Aortic smooth muscle cell (primary cell): ENCODE measurements at places on chromosomes 5 and 9. TPM values are rescaled to one million over a fixed set of nuclear protein-coding genes. Genes with fewer than 3 reads are reported as not detected.

FOXD4 gene
- total RNA-seq, result 0.06 and 0.13 TPM in 2 replicates

PCDHB5 gene
- 1.4 and 1.8 TPM in 2 replicates for total RNA-seq

RASA1 gene
- total RNA-seq, result 37.7 and 39.5 TPM in 2 replicates

NRARP gene
- 0.25 and 0.53 TPM in 2 replicates for total RNA-seq

KCNMB1 gene
- 0.99 and 1.3 TPM in 2 replicates for total RNA-seq

SPOCK1 gene
- total RNA-seq, result 50.3 and 224 TPM in 2 replicates

GCNT4 gene
- 2.5 and 3.5 TPM in 2 replicates for total RNA-seq

TDRD7 gene
- 10.8 and 12.6 TPM in 2 replicates for total RNA-seq

SPATA31D4 gene
- not detected in 2 replicates for total RNA-seq

BNC2 gene
- total RNA-seq, result 11.9 and 12.3 TPM in 2 replicates

TJP2 gene
- 145 and 176 TPM in 2 replicates for total RNA-seq

C9orf50 gene
- total RNA-seq, result 0.13 and 0.19 TPM in 2 replicates

SPINK6 gene
- total RNA-seq, result not detected in 2 replicates

WNT8A gene
- total RNA-seq, result not detected in 2 replicates

HSPA4 gene
- total RNA-seq, result 122 and 134 TPM in 2 replicates

CDC20B gene
- total RNA-seq, result 0.06 and 0.13 TPM in 2 replicates

CCL27 gene
- not detected in 2 replicates for total RNA-seq

CCDC183 gene
- 0.19 and 0.26 TPM in 2 replicates for total RNA-seq

ADGRV1 gene
- 0.13 and 0.19 TPM in 2 replicates for total RNA-seq

FAM78A gene
- total RNA-seq, result 0.40 and 0.44 TPM in 2 replicates

TAF11L10 gene
- total RNA-seq, result not detected in 2 replicates

ZMAT2 gene
- 67.6 and 72.0 TPM in 2 replicates for total RNA-seq

TMOD1 gene
- 0.79 and 1.9 TPM in 2 replicates for total RNA-seq

RGS7BP gene
- total RNA-seq, result 1.1 and 1.7 TPM in 2 replicates

TUSC1 gene
- 4.9 and 7.1 TPM in 2 replicates for total RNA-seq

AK8 gene
- 0.40 and 0.56 TPM in 2 replicates for total RNA-seq

SLC34A1 gene
- not detected in 2 replicates for total RNA-seq

RHOBTB3 gene
- 27.5 and 34.6 TPM in 2 replicates for total RNA-seq

PCDHGA8 gene
- total RNA-seq, result 2.2 and 3.9 TPM in 2 replicates

GABBR2 gene
- total RNA-seq, result 0.12 and 0.13 TPM in 2 replicates

FOXD4L5 gene
- under 0.01 and 0.06 TPM in 2 replicates for total RNA-seq

HDHD3 gene
- total RNA-seq, result 2.9 and 5.9 TPM in 2 replicates

TBC1D2 gene
- total RNA-seq, result 9.0 and 10.2 TPM in 2 replicates

FAF2 gene
- 37.9 and 41.2 TPM in 2 replicates for total RNA-seq
